ENCODE measurements at places on chromosomes 4 and X.

DNA sequence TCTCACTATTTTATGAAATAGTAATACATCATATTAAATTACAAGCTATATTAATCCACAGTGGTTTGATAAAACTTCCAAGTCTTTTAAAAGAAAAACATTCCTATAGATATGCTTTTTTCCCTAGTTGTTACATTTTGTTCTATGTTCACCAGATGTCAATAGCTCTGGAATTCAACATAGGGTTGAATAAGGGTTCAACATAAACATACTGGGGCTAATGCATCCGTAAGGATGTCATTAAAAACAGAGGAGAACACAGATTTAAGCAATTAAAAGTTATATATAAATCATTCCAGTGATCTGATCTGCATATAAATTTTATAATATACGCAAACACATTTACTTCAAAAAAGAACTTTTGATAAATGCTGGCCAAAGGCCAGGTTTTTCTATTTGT lies 32.5 kb downstream of the SULT1B1 start:
- no peak for DNase-seq

- DNase-seq, result no peak
These were observed 364.6 kb upstream of the NOCT start for GRCh38 chr4:138650929-138651448.

DNA sequence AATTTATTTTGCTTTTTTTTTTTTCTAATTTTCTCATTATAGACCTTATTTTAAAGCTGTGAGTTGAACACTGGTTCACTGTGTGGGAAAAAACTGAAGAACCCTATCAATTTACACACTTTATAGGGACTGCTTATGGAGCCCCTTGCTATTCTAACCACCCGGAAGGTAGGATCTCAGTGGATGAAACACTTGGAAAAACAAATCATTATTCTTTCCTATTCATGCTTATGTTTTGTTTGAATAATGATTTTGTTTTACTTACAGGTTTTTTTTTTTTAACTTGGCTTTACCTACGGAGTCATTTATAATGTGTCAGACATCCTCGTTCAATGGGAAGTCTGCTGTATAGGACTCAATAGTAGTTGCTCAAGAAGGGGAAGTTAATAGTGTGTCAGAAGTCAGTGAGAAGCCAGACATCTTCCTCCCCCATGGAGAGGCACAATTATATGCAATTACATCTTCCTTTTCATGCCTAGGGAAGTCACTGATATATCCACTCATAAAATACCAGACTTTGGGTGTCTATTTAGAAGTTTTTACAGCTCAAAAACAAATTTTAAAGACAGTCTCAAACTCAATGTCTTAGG lies 113.2 kb downstream of the ARSF start:
- no peak for DNase-seq

GRCh38 chr4:41572956-41573355 lies 35.0 kb downstream of the LIMCH1 start:
- no peak for DNase-seq

DNA sequence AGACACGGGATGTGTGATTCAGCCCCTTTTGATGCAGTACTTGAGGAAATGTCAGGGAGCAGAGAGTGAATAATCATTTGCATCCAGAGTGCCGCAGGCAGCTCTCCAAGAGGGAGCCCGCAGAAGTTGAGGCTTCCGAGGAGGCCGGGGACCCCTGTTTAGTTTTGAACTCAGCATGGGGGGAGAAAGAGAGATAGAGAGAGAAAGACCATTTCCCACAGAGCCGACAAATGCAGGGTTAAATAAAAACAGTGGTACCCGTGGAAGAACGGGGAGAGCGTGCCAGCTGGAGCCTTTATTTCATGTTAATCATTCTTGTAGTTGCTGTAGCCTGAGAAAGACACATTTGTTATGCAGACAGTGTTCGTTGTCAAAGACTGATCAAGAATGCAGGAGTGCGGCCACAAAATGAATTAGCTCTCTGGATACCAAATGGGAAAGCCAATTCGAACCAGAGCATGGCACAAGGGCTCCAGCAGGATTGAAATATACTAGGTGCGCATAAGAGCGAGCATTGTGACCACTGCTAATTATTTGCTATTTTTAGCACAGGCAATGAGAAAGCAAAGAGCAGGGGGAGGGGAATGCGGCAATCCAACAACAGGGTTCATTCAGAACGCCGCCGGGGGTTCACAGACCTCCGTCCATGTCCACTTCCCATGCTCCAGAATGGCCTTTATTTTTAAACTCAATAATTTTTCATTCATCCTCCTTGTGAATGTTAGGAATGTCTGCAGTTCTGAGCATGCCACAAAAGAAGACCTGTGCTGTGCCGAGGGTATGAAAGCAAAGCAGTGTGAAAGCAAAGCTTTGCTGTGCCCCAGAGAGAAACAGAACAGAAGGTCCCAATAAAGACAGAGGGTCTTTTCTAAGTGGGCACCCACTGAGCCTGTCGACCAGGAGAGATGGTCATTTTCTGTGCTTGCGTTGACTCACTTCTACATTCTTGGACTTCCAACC lies 243.9 kb upstream of the VCX3A start:
- no peak for DNase-seq

GRCh38 chr4:26061248-26061986 lies 147.4 kb downstream of the SMIM20 start:
- no peak for DNase-seq

DNA sequence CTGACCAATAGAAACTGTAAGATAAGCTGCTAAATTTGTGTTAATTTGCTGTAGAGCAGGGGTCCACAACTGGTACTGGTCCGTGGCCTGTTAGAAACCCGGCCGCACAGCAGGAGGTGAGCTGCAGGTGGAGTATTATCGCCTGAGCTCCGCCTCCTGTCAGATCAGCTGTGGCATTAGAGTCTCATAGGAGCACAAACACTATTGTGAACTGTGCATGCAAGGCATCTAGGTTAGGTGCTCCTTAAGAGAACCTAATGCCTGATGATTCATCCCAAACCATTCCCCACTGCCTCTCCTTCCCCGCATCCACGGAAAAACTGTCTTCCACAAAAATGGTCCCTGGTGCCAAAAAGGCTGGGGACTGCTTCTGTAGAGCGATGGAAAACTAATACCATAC lies 19.7 kb downstream of the FBXW7 start:
- DNase-seq, result no peak

- no peak for DNase-seq
These were observed 23.1 kb downstream of the DMD start for GRCh38 chrX:33188286-33188685.

DNA sequence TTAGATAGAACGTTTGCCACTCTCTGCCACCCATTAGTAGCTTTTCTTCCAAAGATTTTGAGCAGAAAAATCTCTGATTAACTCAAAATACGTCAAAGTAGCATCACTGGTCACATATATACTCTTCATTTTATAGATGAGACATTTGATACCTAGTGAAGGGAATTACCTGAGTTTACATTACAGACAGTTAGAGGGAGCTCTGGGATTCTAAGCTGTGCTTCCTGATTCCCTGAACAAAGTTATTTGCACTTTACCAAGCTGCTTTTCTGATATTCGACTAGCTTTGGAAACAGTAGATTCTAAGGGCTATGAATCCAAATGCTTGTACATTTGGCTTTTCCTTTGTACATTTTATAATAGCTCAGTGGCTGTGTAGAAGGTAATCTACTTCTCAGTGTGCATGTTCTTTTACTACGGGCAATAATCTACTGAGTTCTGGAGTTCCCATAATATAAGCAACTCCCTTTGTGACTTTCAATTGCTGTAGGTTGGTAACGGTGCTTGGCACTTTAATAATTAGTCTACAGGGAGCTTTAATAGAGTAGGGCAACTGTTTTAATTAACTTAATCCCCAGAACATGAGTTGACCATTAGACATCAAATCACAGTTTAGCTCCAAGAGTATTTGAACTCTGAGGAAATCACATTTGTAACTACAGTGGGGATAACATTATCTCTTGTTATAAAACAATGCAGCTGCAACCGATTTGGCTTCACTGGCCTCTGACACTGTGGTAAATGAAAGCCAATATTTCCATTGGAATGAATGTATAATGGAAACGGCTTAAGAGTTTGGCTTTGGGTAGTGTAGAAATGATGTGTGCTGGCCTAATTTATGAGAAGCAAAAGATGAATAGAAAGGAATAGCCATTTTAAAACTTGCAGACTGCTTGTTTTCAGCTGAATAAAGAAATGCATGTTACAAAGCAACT lies 1602.4 kb downstream of the STIM2 start:
- DNase-seq, result no peak

DNA sequence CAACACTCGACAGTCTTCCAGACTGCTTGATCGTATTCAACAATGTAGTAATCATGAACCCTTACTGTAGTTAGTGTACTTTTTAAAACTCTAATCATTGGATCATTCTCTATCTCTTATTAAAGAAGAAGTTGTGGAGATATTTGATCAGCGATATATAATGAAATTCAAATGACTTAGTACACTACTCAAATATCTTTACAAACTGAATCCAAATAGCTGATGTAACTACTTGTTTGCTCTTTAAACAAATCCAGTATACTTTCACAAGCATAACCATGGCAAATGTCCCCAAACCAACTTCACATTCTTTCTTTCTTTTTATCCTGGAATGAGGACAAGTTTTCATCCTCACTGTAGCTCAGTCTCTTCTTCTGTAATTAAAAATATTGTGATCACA lies 1569.9 kb upstream of the ADGRL3 start:
- DNase-seq, result no peak

DNA sequence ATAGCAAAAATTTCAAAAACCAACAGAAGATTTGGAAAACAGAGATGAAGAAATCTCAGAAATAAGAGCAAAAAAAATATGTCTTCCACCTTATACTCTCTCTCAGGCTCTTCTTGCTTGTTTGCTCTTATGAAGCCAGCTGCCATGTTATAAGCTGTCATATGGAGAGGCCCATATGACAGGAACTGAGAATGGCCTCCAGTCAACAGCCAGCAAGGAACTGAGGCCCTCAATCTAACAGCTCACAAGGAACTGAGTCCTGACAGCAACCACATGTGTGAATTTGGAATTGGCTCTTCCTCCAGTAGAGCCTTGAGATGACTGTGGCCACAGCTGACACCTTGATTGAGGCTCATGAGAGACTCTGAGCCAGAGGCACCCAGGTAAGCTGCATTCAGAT lies 51.3 kb upstream of the MAOA start:
- DNase-seq, result no peak

DNA sequence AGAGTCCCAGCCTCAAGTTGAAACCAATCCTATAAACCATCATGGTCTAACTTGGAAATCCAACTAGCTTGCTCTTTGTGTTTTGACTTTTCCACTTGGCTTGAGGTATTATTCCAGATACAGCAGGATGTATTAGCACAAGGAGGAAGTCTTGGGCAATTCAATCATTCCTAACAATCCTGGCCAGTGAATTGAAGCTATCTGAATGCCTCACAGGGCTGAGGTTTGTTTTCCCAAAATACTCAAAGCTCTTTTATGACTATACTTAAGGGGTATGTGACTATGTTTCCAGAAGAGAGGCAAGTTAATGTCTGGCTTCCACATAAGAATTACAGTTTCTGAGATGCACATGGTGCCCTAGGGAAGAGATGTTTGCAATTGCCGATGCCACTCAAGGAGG lies 66.8 kb upstream of the SH3RF1 start:
- no peak for DNase-seq

- no peak for DNase-seq
These were observed 16.2 kb downstream of the JAKMIP1 start for GRCh38 chr4:6184169-6184568.

- DNase-seq, result no peak
These were observed 6.6 kb upstream of the ENOX2 start for GRCh38 chrX:130909469-130910136.

DNA sequence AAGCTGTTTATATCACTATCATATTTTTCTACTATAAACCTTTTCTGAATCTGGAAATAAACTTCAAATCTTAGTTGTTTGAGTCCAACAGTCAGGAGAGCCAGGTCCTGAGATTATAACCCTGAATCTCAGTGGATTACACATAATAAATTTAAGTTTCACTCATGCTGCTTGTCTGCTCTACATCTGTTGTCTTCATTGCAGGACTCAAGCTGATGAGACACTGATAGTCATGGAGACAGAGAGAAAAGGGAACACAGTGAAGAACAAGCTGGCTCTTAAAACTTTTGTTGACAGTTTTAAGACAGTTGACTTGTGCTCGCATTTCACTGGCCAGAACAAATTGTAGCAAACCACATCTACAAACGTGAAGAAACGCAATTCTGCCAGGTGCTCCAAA lies 327.0 kb upstream of the CTSO start:
- DNase-seq, result no peak

- DNase-seq, result no peak
These were observed 145.4 kb downstream of the QDPR start for GRCh38 chr4:17366496-17366895.

- no peak for DNase-seq
These were observed 248.0 kb upstream of the KCNIP4 start for GRCh38 chr4:22196551-22196950.

DNA sequence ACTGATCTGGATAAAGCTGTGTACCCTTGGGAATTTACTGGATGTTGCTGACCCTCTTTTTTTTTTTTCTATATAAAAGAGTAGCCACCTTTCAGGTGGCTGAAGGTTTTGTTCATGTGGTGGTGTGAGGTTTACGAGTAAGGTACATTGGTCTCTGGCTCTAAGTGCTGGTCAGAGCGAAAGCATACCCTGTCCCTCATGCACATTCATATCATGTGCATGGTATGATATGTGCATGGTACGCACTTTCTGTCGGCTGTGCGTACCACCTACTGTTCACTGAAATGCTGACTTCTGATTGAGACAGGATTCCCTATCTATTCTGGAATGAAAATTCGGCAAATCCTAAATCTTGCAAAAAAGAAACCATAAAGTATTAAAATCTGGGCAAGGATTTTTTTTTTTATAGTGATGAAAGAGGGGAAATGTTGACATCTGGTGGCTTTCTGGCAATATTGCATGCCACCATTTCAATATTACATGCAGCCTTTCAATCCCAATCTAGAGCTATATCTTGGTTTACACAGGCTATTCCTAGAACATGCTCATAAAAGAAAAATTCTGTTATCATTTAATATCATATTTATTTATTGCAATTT lies 32.8 kb downstream of the FAM149A start:
- DNase-seq, result no peak

- no peak for DNase-seq
These were observed 146.2 kb downstream of the KCNIP4 start for GRCh38 chr4:21802406-21802805.

DNA sequence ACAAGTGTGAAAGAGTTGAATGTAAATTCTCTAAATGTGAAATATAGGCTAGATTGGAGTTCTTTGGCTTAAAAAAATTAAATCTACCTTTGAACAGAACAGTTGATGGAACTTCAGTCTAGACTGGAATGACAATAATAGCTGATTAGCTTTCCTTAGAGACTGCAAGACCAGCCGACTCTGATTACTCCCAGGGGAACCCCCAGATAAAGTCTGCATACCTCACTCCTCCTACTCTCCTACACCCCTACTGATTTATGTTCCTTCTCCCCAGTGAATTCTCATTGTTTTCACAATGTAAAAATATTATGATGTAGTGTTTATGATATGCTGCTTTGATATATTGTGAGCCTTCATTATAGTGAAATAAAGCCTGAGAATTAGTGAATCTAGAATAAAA lies 241.3 kb downstream of the CFAP299 start:
- no peak for DNase-seq

GRCh38 chr4:107497054-107497453 lies 223.0 kb downstream of the PAPSS1 start:
- DNase-seq, result no peak

GRCh38 chr4:87932718-87933141 lies 42.8 kb upstream of the SPP1 start:
- DNase-seq, result no peak

- no peak for DNase-seq
These were observed 7.5 kb downstream of the PTTG2 start for GRCh38 chr4:37967736-37968135.

- no peak for DNase-seq
These were observed 16.7 kb downstream of the ATP5ME start for GRCh38 chr4:657338-657833.

Measured in stimulated activated CD8-positive, alpha-beta memory T cell treated with anti-CD3 and anti-CD28 coated beads, Interleukin-4, amount 100 ng/mL, for 1 hour (primary cell).